Nephron progenitor cell (in vitro differentiated cells): ENCODE measurements at places on chromosomes 12 and 14.
A peak's percentile ranks its signal among the peaks of the same experiment; 100 is the strongest.

- DNase-seq, result no peak
Observed at GRCh38 chr14:104299993-104300761, 161.8 kb downstream of the KIF26A start.

DNA sequence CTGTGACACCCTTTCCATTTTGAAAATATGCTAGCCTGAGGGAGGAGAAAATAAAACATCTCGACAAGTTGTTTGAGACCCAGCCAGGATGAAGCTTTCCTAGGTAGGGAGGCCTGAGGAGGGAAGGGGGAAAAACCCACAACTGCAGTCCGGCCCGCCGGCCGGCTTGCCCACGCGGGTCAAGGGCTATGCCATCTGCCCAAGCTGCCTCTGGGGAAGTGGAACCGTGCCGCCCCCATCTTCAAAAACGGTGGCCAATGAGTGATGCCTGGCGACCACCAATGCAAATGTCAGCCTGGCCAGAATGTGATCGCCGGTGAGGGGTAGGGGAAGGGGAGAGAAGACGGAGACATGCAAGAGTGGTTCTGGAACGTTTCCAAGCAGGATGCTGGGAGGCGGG lies 263.5 kb upstream of the ALG10B start:
- no peak for DNase-seq

DNA sequence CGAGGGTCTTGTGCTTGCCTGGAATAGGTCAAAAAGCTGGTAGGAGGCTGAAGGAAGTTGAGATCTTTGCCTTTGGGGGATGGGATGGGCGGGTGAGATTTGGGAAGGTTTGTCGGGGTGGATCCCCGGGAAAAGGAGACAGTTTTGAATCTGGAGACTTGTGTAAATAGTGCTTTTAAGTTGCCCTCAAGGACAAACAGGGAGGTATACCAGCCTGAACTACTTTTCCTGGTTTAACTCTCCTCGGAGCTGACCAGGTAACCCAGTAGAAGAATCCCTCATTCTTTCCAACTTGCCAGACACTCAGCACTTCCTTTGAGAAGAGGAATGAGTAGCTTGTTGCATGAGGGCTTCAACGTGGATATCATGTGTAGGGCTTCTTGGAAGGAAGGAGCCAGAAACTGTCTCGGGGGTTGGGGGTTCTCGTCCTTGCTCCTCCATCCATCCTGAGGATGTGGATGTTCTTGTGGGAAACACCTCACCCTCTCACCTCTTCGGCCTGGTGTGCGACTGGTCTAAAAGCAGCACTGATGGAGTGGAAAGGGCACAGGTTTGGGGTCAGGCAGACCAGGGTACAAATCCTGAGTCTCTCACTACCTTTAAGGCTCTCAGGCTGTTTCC lies 1.9 kb downstream of the TEAD4 start:
- DNase-seq, result no peak

GRCh38 chr14:87999277-87999676 lies 5.7 kb upstream of the GPR65 start:
- DNase-seq, result no peak

DNA sequence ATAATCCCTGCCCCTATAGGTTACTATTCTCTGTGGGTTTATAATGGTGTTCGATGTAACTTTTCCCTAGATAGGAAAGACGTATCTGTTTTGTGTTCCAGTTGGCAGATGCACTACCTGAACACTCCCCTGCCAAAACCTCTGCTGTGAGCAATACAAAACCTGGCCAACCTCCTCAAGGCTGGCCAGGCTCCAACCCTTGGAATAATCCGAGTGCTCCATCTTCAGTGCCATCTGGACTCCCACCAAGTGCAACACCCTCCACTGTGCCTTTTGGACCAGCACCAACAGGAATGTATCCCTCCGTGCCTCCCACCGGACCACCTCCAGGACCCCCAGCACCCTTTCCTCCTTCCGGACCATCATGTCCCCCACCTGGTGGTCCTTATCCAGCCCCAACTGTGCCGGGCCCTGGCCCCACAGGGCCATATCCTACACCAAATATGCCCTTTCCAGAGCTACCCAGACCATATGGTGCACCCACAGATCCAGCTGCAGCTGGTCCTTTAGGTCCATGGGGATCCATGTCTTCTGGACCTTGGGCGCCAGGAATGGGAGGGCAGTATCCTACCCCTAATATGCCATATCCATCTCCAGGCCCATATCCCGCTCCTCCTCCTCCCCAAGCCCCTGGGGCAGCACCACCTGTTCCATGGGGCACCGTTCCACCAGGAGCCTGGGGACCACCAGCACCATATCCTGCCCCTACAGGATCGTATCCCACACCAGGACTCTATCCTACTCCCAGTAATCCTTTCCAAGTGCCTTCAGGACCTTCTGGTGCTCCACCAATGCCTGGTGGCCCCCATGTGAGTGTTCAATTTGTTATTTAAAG lies 11.3 kb downstream of the MAPK1IP1L start:
- DNase-seq, result no peak

GRCh38 chr12:103086471-103086870 lies 129.0 kb downstream of the ASCL1 start:
- no peak for DNase-seq

DNA sequence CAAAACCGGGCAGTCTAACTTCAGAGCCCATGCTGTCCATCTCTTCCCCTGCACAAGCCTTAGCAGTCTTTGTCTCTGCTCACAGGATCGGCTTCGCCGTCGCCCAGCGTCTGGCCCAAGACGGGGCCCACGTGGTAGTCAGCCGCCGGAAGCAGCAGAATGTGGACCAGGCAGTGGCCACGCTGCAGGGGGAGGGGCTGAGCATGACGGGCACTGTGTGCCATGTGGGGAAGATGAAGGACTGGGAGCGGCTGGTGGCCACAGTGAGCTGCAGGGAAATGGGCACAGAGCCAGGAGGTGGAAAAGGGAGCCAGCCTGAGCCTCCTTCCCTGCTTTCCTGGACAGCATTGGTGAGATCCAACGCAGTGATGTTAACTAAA lies 14.2 kb upstream of the CARMIL3 start:
- no peak for DNase-seq

DNA sequence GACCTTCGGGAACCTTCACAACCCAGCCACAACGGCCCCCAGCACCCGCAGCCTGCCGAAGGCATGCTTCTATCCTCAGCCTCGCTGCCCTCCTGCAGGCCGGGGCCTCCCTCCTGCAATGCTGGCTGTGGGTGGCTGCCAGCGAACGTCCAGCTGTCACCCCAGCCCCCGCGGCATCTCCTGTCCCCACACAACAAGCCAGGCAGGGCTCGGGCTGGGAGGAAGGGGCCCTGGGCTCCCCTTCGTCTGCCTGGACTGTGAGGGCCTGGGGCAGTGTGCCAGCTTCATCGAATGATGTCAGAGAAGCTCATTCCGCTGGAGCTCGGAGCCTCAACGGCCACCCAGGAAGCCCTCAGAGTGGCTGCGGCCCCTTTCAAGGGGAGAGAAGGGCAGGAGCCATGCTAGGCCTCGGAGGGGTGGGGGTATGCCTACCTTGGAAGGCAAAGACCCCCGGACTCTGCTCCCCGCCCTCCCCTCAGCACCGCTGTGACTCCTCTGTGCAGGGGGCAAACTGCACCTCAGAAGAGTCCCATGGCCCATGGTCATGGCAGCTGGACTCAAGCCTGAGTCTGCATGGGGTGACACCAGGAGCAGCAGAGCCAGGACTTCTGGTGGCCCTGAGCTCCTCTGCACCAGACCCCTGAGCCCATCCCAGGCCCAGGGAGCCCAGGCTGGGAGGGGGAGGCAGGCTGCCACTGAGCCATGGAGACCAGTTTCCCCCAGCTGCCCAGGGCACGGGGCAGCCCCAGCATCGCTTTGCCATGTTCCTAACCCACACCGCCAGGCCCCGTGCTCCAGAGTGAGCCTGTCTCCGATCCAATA lies 24.7 kb upstream of the C14orf180 start:
- peak; percentile 7 for DNase-seq

GRCh38 chr12:52796839-52797528 lies 1.1 kb upstream of the KRT3 start:
- no peak for DNase-seq

DNA sequence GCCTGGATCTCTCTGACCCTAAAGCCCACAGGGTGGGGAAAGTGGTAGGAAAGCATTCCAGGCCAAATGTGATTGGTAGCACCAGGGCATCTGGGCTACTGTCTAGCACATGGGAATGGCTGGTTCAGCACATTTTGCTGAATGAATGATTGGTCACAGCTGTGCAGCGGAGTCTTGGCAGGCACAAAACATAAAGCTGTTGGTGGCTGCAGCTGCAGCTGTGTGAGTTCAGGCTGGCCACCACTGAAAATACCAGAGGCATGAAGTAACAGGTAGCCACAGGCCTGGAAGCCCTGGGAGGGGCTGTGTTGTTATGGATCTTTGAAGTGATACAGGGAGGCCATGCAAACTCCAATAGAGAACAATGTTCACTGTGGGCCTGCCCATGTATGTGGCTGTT lies 72.7 kb downstream of the MYRFL start:
- no peak for DNase-seq

DNA sequence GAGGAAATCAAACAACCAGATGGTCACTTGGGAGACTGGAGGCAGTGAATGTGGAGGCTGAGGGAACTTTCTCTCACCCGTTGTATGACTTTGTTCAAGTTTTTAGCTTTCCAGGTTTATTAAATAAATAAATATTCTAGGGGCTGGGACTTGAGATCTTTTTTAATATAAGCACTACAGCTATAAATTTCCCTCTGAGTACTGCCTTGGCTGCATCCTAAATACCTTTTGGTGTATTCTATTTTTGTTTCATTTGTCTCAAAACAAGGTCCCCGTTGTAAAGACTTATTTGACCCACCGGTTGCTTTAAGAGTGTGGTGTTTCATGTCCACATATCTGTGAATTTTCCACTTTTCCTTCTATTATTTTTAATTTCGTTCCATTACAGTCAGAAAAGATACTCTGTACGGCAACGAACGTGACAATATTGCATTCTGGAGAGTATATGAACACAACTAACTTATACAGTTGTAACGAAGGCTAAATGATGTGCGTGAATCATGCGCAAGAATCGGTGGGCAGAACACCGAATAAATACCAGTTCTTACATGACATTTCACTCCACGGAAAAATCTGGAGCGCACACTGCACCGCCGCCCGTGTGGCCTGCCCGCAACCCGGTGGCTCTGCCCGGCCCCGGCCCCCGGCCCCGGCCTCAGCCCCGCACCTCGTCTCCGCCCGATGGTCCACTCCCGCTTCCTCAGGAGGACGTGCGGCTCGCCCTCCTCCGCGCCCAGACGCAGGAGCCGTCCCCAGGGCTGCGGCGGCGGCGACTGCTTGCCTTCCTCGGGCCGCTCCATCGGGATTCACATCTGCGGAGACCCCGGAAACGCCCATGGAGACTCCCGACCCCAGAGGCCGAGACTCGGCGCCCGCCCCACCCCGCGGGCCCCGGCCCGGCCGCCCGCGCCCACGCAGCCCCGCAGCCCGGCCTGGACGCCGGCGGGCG lies 602 bp downstream of the CHFR start:
- no peak for DNase-seq
